ENCODE measurements at places on chromosomes 2 and 18.

DNA sequence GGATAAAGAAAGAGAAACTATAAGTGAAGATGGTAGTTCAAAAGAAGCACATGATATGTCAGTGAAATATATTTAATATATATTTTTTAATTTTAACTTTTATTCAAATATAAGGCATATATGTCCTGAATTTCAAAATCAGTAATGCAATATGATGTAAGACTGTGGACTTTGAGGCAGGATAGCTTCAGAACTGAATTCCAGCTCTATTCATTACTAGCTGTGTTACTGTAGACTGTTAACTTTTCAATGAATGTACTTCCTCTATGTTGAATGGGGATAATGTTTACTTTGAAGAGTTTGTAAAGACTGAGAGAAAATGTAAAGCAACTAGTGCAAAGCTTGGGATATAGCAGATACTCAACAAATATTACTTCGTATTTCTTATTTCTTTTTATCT lies 112.6 kb downstream of the PMS1 start:
- DNase-seq = no peak

DNA sequence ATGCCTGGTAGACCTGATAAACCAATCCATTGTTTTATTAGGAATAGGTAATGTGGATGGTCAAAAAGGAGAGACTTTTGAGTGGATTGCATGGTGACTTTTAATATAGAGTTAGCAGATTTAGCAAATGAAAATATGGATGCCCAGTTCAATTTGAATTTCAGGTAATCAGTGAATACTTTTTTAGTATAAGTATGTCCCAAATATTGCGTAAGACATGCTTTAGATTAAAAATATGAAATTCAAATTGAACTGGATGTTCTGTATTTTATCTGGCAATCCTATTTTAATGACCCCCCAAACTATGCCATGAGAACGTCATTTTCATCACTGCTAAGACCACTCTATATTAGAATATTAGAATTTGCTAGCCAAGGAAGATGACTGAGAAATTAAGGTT lies 30.3 kb upstream of the TNP1 start:
- DNase-seq = no peak

GRCh38 chr2:97819754-97820153 lies 106.4 kb downstream of the ZAP70 start:
- no peak for DNase-seq

DNA sequence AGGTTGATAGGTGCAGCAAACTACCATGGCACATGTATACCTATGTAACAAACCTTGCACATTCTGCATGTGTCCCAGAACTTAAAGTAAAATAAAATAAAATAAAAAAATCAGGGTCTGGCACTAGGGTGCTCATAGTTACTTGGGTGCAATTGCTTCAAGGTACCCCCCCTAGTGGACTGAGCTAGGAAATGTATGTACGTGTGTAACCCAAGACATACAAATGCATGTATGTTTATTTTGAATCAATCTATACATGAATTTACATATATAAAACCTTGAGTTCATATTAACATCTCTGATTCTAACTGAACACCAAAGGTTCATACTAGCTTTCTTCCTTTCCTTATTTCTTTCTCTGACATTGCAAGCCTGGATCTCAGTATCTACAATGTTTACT lies 51.5 kb downstream of the USP37 start:
- DNase-seq = no peak

DNA sequence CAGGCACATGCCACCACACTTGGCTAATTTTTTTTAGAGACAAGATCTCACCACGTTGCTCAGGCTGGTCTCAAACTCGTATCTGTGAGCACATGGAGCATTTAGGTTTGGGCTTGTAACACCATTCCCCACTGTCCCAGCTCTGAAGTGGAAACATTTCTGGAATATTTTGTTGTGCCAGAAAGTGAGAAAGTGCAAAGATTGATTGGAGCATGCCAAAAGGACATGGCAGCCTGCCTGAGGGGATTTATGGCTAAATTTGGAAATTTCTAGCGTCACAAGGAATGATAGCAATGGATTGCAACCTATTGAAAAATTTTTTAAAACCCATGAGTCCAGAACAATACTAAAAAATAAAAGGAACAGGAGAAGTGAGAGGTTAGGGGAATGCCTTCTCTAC lies 136.8 kb downstream of the ESCO1 start:
- no peak for DNase-seq

- DNase-seq = no peak
Observed at GRCh38 chr2:217220228-217221013, 360.6 kb upstream of the TNP1 start.

DNA sequence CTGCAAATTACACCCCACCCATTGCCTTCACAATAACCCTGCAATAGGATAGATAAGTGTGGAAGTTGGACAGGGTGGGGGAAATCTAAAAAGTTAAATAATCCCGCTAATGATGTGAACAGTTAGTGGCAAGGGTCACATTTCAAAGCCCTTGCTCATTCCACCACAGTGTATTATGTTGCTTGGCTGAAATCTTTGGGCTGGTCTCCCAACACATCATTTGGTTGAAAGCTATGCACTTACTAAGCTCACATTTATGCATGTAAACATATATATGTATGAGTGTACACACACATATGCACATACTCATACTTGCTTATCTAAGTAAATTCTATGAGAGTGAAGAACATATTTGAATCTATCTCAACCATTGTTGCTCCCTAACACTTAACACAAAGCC lies 197.8 kb downstream of the RDH14 start:
- no peak for DNase-seq

DNA sequence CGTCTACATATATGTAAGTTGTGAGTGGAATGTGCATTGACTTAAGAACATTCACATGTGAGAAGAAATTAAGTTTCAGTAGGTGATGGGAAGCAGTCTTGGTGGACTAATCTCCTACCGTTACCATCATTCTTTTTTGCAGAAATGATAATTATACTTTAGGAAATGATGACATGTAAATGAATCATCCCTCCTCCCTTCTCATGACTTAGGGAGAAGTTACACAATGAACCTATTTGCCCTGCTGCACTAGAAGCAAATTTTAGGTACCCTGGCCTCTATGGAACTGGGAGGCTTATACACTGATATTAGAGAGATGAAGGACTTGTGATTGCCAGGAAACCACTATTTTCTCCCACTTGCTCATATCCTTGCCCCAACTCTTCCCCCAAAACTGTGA lies 214.2 kb downstream of the CALCRL start:
- DNase-seq = no peak

GRCh38 chr2:64906853-64907536 lies 82.2 kb upstream of the SLC1A4 start:
- no peak for DNase-seq

All from cerebellar nuclear complex (tissue), 1 donor.